Cortex of kidney (tissue), 1 donor: ENCODE measurements at places on chromosomes 1 and 21.

- no peak for DNase-seq
Measured at GRCh38 chr1:55081905-55082296, 42.6 kb downstream of the PCSK9 start.

- no peak for DNase-seq
Measured at GRCh38 chr1:12135612-12136011, 31.2 kb upstream of the TNFRSF1B start.

DNA sequence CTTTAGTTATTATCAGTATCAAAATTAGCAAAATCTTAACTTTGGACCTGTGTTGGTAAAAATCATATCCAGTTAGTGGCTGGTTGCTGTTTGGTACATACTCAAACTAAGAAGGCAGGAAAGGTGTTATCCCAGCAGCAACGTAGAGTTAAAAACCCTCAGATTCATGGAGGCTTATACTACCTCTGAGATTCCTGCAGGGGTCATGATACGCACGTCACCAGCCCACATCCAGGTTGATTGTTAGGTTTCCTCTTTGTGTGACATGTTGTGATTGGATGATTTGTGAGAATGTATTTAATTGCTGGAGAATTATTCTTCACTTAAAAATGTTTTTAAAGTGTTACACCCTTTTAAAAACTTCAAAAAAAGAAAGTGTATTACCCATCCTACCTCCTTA, 423.3 kb upstream of the ADGRL2 start:
- DNase-seq = no peak

DNA sequence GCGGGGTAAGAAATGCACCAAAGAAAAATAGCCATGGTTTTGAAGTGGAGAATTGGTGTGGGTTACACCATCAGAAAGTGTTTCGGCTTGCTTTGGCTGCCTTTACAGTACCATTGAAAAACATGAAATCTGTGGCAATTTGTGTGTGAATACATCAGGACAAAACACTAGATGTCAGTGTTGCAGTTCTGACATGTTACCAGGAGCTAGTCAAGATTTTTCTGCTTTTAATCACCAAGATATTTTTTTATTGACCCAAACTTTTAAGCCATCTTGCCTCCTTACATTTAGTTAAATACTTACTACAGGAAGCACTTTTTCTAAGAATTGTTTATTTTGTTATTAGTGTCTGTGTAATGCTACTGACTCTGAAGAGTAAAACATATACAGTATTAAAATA, 14.3 kb downstream of the RRP15 start:
- no peak for DNase-seq

DNA sequence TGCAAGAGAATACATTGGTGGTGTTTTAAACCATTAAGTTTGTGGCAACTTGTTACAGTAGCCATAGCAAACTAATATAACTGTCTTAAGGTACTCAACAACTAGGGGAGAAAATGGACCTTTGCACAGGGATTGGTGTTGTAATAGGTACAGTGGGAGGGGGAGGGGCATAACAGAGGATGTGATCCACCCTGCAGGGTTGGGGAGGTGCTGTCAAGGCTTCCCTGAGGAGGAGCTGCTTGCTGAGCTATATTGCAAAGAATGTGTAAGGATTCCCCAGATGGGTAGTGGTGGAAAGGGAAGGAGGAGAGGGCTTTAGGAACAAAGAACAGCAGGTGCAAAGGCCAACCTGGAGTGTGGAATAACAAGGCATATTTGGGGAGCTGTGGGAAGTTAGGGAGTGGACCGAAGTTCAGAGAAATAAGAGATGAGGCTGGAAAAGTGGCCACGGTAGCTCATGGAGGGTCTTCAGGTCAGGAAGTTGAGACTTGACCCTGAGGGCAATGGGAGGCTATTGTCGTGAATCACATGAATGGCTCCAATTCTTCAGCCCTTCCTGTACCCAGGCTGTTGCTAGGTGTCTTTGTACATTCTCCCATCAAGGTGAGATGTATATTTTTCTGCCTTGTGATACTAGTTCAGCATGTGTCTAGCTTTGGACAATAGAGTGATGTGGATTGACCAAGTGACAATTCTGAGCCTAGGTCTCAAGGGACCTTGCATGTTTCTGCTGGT, 168.6 kb upstream of the CSF3R start:
- no peak for DNase-seq

DNA sequence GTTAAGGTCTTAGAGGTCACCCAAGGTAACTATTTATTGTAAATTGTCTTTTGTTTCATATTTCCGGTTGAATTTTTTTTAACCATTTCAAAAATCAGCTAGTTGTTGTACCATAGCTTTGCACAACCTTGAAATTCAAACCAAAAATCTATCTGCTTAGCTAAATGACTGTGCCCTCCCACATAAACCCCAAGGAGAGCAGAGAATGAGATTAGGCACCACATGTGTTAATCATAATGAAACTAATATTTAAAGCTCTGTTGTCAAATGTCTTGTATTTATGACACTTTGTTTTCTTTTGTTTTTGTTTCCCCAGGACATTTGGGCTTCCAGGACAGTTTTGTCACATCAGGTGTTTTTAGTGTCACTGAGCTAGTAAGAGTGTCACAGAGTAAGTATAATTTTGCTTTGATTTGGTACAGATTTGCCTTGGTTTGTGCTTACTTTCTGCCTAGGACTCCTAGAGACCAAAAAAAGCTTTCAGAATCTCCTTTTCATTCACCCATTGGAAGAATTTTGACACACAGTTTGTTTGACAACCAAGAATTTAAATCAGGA, 249.9 kb downstream of the NFIA start:
- no peak for DNase-seq
